Thoracic aorta (tissue), 2 donors: ENCODE measurements at places on chromosomes 3 and 15. TPM values are rescaled to one million over a fixed set of nuclear protein-coding genes. Genes with fewer than 3 reads are reported as not detected.
A peak's percentile ranks its signal among the peaks of the same experiment; 100 is the strongest.

DNA sequence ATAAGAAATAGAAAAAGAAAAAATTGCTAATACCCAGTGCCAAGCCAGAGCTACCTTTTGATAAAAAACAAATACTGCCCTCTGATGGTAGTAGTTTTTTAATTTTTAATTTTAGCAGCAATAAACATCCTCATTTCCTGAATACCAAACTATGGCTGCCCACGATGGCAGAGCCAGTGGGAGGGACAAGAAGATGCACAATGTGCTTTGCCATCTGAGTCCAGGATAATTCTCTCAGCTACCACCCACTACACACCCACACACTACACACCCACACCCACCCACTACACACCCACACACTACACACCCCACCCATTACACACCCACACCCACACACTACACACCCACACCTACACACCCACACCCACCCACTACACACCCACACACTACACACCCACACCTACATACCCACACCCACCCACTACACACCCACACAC is 17.8 kb downstream of the CEP19 start:
- DNase-seq, result no peak

DNA sequence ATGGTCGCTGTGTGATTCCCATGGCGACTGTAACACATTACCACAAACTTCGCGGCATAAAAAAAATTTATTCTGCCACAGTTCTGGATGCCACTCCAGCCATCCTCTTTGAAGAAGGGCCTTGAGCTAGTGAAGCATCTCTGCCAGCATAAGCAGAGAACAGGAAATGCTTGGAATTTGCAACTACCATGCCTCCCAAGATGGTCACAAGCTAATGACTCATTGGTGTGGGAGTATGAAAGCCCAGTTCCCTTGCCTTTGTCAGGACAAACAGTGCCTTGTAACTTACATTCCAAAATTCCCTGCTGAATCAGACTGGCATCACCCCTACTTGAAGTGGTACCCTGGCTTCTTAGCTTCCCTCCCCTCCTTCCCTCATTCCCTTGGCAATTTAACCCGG is 129.7 kb downstream of the PROS1 start:
- peak; percentile 18 for DNase-seq

DNA sequence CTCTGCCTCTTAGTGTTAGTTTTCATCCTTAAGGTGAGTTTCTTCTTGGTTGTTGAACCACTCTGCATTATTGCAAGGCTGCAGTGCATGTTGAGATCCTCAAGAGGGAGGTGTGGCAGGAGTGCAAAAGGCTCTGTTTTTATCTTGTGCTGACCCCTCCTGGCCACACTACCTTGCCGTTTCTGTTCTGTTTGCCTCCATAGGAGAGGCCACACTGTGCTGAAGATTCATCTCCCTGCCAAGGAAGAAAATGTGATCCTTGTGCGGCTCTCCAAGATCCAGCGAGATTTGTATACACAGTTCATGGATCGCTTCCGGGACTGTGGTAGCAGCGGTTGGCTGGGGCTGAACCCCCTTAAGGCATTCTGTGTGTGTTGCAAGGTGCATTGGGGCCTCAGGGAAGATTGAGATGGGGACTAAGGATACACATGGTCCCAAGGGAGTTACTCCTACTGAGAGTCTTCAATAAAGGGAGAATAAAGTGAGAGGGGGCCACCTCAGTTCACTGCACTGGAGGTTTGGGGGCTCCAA is 33.0 kb upstream of the TEX264 start:
- no peak for DNase-seq

DNA sequence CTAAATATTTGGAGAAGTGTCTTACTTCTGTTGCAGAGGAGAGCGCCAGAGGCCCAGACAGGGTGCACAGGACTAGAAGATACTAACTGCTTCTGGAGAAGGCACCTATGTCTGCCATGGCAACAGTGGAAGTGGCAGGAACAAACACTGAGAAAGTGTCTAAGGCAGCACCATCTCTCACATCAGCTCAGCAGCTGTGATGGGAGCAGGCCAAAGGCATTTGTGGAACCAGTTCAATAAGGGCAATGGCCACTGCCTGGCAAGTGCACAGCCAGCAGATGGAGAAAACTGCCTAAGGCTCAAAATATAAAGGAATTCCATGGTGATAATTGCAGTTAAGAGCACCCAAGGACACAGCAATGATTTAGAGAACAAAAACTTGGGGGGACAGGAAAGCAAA is 563.0 kb upstream of the CCDC54 start:
- DNase-seq, result no peak

DNA sequence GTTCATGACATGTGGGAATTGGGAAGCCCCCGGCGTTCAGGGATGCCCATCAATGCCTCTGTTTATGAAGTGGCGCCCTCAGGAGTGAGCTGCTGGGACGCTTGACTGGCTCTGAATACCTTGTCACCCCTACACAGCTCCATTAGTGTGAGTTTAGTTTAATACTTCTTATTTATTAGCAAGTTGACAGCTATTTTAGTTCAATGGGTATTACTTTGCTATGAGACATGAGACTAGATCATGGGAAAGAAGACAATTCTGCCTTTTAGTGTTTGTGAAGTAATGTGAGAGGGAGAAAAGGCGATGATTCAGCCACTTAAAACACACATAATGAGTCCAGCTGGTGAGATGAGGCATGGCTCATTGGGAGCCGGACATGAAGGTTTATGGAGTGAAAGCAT is 678.5 kb downstream of the NR2F2 start:
- DNase-seq, result no peak

GRCh38 chr3:175200391-175201095 is 341.4 kb downstream of the NAALADL2 start:
- DNase-seq, result no peak

- peak; percentile 31 for DNase-seq
Measured at GRCh38 chr3:185656321-185656840, 70.3 kb downstream of the SENP2 start.

Gene GOLGA6L4
- total RNA-seq, result 22.2 TPM

DNA sequence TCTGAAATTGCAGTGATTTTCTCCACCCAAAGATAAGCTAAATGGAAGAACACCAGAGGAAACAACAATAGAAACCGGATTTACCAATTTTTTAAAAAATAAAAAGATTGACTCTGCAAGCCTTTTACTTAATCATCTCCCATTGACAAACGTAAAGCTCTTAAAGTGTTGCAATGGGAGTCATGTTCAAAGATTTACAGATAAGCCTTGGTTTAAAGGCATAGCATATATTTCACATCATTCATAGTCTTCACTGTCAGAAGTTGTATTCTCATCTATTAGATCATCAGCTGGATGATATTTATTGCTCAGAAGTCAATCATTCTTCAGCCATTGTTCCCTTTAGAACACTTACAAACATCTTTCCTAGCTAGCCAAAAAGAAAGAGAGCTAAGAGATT is 397.6 kb downstream of the GBE1 start:
- DNase-seq, result no peak

Gene CGNL1
- total RNA-seq, result 11.8 TPM

Gene TMEM39A
- total RNA-seq, result 43.7 TPM

Gene CCR5
- total RNA-seq, result 0.95 TPM

Gene ARPP21
- total RNA-seq, result not detected

- DNase-seq, result no peak
Measured at GRCh38 chr3:143731776-143732175, 116.5 kb downstream of the SLC9A9 start.

Gene KNG1
- total RNA-seq, result not detected

- no peak for DNase-seq
Measured at GRCh38 chr15:36004891-36005490, 459.0 kb upstream of the DPH6 start.

GRCh38 chr3:168961271-168961670 is 702.2 kb downstream of the MECOM start:
- no peak for DNase-seq

Gene RAD18
- 3.0 TPM for total RNA-seq

Gene PLA2G4E
- not detected for total RNA-seq

Gene GRM7
- total RNA-seq, result 0.68 TPM

DNA sequence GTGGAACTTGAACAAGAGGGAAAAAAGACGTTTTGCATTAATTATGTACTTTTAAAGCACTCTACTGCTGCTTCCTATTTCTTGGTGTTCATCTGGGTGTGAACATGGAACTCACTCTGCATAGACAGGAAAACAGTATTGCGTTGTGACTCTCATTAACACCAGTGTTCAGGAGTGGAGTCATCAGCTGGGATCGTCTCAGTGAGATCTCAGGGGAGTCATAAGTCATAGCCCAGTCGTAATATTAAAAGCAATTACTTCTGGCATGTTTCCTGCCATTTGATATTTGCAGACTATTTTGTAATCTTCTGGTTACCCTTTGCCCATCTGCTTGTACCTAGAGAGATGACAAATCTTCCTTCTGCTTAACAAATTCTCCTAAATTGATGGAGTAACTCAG is 462.0 kb upstream of the ATP11B start:
- no peak for DNase-seq

DNA sequence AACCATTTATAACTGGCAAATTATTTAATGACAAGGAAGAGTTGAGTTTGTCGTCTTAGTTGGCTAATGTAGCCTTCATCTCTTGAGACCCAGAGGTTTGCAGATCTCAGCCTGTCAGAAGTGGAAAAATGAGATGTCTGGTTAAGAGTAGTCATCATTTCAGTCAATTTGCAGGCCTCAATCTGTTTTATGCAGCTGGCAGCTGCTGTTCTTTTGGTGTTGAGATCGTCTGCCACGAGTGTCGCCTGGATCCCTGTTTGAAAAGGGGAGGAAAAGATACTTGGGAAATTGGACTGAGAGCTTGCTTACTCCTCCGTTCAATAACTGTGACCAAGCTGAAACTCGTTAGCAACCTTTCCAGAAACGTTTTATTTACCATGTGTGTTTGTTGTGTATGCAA is 2.3 kb downstream of the PHLDB2 start:
- DNase-seq, result no peak

GRCh38 chr3:98917608-98918007 is 16.1 kb upstream of the DCBLD2 start:
- no peak for DNase-seq

DNA sequence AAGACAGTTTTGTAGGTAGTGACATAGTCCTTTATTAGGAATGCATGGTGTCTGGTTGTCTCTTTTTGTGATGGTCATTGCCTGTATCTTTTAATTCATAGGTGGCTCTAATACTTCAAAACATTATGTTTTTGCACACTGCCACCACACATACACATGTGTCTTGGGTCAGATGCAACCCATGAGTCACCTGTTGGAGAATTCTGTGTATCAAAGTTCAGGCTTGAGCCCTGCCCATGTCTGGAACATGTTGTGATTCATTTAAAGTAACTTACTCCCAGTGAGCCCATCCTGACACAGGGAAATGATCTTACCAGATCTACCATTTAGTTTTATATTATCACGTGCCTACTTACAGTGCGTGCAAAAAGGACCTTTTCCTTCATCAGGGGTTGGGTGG is 142.7 kb downstream of the GHSR start:
- DNase-seq, result no peak

DNA sequence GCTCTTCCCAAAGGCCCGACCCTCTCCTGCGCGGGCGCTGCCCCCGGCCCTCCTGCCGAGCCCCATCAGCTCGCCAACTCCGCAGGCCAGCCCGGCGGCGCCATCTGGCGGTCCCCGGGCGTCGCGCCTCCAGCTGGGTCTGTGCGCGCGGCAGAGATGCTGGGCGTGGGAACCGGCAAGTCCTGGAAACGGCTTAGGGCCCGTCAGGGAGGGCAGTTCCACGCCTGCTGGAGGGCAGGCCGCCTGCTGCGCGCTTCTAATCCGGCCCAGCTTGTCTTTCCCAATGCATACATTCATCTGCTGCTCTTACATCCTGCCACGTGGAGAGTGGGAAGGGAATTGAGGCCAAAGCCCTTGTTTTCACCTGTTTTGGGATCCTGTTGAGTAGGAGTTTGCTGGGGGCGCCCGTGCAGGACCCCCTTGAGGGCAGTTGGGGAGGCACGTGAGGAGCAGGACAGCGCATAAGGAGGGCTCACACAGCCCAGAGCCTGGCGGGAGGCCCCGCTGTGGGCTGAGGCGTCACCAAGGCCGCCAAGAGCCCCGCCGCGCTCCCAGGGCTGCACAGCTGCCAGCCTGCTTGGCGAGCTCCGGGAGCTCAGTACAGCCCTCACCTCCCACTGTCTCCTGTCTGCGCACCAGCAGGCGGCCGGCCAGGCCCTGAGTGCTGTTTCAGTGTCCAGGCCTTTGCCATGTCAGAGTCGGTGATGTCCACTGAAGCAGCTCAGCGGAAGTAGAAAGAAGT is 165.6 kb downstream of the NSMCE3 start:
- DNase-seq, result no peak

DNA sequence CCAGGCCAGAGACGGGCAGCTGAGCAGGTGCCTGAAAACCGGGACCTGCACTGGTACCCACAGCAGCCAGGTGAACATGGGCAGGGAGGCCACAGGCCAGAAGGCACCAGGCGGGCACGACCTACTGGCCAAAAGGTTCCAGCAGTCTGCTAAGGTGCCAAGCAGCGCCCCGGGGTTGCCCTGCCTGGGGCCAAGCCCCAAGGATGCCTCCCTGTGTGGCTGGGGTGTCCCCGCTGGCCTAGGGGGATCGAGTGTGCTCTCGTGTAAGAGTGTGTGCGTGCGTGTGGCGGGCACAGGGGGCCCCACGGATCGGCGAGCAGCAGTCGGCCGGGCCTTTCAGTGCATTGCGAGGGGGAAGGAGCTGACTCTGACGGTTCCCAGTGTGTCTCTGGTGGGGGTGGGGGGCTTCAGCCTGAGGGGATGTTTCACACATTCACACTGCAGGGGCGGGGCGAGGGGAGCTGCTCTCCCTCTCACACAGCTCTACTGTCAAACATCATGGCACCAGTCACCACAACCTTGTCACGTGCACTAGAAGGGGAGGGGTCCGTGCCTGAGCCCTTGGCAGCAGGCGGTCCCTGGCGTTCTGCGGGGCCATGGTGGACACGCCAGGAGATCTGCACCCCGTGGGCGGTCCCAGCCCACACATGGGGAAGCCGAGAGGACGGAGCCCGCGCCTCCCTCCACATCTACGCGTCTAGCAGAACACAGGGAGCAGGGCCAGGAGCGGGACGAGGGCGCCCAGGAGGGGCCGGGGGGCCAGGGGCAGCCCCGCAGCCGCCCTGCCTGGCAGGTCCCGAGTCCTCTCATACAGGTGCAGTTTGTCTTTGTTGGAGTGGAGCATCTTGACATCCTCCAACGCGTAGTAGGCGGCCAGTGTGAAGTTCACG is 44.5 kb downstream of the RGMA start:
- no peak for DNase-seq

DNA sequence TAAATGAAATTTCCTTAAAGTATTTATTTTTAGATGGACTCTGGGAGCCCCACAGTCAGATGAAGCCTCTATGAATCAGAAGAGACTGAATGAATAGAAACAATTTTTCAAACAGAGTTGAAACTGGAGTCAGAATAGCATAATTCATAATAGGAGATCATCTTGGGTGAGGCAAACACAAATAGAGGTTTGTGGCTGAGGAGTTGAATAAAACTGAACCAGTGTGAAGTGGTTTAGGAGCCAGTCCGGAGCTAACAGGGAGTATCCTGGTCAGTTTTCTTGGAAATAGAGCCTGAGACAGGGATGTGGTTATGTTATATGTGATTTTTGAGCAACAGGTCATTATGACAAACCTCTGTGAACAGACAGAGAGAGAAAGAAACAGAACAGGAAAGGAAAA is 39.2 kb downstream of the SAMMSON start:
- no peak for DNase-seq

GRCh38 chr15:66692808-66693596 is 9.0 kb upstream of the SMAD6 start:
- DNase-seq, result no peak

- DNase-seq, result peak; percentile 27
Measured at GRCh38 chr3:197795200-197795599, 4.1 kb downstream of the LRCH3 start.

- no peak for DNase-seq
Measured at GRCh38 chr3:107810171-107811071, 280.4 kb downstream of the CD47 start.

Gene AP3B2
- total RNA-seq, result 0.92 TPM
